Smooth muscle cell of trachea (primary cell): ENCODE measurements at places on chromosomes 4 and X. TPM values are rescaled to one million over a fixed set of nuclear protein-coding genes. Genes with fewer than 3 reads are reported as not detected.

Gene PPEF2
- not detected in 2 replicates for total RNA-seq

Gene SNX25
- 23.5 and 34.2 TPM in 2 replicates for total RNA-seq

Gene FREM3
- not detected in 2 replicates for total RNA-seq

Gene DCAF12L2
- total RNA-seq, result under 0.01 and 0.15 TPM in 2 replicates

Gene TCEAL7
- total RNA-seq, result 43.7 and 66.8 TPM in 2 replicates

Gene EPHA5
- total RNA-seq, result 4.5 and 4.7 TPM in 2 replicates

Gene CSAG2
- not detected in 2 replicates for total RNA-seq

Gene PPP1R2C
- not detected in 2 replicates for total RNA-seq

Gene CENPI
- total RNA-seq, result 5.3 and 28.7 TPM in 2 replicates
